DMS79 (cell line): ENCODE measurements at places on chromosomes 16 and 17.

DNA sequence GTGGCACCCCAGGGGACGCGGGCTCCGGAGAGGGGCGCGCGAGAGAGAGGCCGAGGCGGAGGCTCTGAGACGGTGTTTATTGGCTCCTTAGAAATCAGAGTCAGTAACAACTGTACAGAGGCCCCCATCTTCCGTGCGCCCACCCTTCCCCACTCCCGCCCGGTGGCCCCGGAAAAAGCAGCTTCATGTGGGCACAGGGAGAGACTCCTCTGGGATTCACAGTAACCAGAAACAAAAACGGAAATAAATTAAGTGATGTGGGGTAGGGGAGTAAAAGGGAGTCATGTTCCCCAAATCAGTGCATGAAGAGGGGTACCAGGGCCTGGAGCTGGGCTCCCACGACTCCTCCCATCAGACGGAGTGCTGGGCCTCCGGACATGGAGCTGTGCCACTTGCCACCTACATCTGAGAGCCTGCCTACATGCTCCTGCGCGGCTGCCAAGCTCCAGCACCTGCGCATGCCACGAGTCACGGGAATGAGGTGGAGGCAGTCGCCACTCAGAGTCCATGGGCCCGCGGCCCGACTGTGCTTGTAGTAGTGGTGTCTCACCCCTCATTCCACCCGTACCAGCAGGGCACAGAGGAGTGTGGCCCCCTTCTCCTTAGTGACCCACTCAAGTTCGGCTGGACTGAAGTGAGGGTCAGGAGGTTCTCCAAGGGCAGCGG is 543 bp upstream of the GPS2 start:
- DNase-seq: peak; percentile 1

- DNase-seq: peak; percentile 69
Observed at GRCh38 chr17:66373944-66374817, 71.8 kb downstream of the PRKCA start.

DNA sequence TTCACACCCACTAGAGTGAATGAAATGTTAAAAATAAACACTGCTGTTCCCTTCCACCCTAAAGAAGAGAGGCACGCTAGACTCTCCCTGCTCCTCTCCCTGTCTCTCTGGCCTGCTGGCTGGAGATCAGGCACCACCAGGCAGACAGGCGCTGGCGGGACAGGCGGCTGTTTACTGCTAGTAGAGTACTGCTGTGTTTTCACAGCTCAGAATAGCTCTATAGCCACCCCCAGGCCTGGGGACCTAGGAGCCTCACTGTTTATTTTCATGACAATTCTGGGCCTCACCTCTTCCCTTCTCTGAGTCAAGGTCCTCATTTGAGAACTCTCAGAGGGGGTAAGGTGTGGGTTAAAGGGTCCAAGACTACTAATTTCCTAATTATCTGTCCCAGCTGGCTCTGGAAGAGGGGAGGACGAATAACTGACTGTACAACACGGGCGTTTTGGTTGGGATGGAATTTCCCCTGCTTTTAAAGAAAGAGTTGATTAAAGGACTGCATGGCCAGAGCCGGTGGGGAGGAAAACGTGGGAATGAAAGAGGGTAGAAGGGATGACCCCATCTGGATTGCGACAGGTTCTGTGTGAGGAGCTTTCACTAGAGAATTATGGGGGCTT is 9.0 kb upstream of the G6PC1 start:
- no peak for DNase-seq

DNA sequence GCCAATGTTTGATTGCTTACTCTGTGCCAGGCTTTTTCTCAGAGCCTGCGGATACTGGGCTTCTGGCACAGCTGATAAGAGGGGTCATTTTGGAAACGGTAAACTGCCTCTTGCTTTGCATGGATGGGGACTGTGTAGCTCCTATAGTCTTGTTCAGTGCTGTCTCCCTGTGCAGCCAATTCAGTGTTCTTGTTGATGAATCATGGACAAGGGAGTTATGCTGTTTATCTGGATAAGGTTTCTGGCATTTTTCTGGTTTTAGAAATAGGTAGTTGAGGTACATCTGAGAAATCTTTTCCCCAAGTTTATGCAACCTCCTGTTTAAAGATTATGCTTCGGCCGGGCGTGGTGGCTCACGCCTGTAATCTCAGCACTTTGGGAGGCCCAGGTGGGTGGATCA is 16.7 kb upstream of the TANGO6 start:
- no peak for DNase-seq

GRCh38 chr17:3870871-3871306 is 22.0 kb downstream of the CAMKK1 start:
- no peak for DNase-seq

- no peak for DNase-seq
Observed at GRCh38 chr16:28090646-28091377, 27.3 kb upstream of the GSG1L start.

- no peak for DNase-seq
Observed at GRCh38 chr17:5424909-5425308, 4.9 kb downstream of the RPAIN start.

DNA sequence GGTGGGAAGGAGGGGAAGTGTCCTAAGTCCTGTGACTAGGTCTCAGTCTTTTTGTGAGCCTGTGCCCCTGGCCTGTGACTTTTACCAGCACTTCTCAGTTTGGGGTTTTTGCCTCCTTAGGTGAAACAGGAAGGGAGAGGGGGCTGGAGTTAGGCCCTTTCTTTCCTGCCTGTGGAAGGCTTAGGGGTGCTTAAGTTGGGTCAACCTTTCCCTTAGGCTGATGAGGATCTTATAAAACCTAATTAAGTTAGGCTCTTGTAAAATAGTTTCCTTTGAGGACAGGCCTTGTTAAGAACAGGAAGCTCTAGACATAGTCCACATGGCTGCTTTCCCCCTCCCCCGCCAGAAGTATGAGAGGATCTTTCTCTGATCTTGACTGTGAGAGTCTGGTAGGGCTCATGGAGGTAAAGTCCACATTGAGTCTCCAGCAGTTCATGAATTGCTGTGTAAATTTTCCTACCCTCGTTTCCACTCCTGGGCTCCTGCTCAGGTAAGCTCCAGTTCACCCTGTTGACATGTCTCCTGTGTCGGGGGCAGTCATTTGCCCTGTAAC is 17.0 kb upstream of the DNASE1 start:
- no peak for DNase-seq

GRCh38 chr16:54316095-54316889 is 29.7 kb upstream of the IRX3 start:
- no peak for DNase-seq

DNA sequence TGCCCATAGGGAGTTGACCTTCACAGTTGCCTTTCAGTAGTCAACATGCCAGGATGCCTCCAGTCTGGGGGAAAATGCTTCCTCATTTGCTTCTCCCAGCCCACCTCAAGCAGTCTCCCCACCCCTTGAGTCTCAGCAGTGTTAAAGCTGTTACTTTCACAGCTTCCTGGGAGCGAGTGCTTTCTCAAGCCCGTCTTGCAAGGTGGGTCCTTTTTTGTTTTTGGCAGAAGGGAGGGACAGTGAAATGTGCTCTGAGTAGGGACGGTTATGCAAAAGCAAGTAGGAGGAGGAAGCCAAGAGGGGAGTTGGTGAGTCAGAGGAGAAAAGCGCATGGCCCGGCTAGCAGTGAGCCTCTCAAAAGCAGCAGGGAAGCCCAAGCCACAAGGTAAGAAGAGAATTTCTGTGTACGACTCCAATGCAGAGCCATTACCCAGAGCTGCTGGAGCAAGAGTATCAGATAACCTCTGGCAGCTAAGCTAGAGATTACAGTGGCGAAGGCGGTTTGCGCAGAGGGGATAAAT is at the start of gene CHST4:
TSS of gene CHST4 (plus strand) at position 316 of the 521 bp plus-strand sequence. CDS start 10,252 bp downstream, outside the sequence.
- DNase-seq: peak; percentile 48

GRCh38 chr17:40647624-40648383 is at the start of gene SMARCE1:
SMARCE1 (minus strand) TSS chr17:40647818; CDS start chr17:40645802, 2,016 bp downstream.
- peak; percentile 42 for DNase-seq

- DNase-seq: no peak
Observed at GRCh38 chr16:75309156-75309555, 57.7 kb upstream of the BCAR1 start.

DNA sequence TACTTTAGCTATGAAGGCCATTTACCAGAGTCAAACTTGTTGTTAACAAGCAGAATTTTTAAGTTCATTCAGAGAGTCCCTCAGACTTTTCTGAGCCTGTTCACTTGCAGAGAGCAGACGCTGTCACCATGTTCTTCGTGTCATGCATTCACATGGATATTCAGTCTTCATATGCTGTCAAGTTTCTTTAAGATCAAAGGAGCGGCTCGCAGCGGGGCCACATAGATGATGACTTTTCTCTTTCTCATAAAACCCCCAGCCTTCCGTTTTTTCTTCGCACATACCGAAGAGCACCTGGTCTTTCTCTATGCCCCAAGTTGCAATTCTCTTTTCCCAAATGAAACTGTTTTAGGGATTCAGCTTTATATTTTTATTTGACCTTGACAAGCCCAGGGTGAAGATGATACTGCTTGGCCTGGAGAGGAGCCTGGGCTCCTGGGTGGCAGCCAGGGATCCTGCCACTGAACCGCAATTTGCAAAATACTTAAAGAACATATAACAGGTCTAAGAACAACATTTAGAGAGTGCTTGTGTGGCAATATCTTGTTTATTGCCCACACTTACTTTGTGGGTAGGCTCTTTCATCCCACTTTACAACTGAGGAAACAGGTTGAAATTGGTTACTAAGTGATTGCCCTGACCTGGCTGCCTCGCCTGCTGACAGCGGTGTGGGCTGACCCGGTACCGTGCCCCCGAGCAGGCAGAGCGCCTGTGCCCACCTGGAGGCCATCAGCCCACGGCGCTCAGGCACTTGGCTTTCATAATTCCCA is 22.9 kb downstream of the SEC14L1 start:
- DNase-seq: peak; percentile 27

GRCh38 chr16:55944377-55944802 is 69.2 kb upstream of the CES5A start:
- no peak for DNase-seq

GRCh38 chr16:53922807-53923571 is 219.0 kb downstream of the FTO start:
- DNase-seq: peak; percentile 85

- DNase-seq: no peak
Observed at GRCh38 chr17:7408252-7408727, 645 bp downstream of the NLGN2 start.

GRCh38 chr17:15038656-15039055 is 226.5 kb downstream of the PMP22 start:
- DNase-seq: no peak

GRCh38 chr17:62666801-62667591 is 39.5 kb downstream of the MRC2 start:
- DNase-seq: no peak
